ENCODE measurements at places on chromosomes 13 and 19.

DNA sequence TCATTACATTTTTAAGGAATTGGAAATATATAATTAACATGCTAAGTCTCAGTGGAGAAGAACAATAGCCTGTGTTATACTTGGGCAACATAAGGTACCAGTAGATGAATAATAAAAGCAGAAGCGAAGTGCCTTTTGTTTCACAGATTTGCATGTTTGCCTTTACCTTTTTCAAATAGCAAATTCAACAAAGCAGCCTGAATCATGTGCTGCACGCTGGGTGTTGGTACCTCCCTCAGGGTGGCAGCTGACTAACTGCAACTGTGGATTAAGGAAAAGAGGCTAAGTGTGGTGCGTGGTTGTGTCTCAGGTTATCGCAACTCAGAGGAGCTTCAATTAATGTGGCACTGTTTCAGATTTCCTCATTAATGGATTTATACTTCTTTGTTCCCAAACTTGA lies 189.0 kb downstream of the LMO7 start:
- DNase-seq, result no peak

- DNase-seq, result no peak
Measured at GRCh38 chr13:98885600-98885999, 92.3 kb downstream of the DOCK9 start.

DNA sequence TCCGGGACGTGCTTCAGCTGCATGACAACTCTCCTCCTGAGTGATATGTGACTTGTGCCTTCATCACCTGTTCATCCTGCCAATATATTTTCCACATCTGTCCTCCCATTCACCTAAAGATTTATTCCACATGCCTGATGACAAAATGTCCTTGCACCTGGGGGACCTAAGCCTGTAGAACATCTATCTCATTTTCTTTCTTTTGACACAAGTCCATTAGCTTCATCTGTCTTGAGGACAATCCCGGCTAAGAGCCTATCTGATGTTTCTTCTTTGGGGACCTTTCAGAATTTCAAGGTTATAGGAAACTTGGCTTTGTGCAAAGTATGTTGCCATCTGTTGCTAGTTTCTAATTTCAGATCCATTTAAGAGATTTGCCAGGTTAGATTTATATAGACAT lies 41.1 kb downstream of the ITGBL1 start:
- DNase-seq, result no peak

DNA sequence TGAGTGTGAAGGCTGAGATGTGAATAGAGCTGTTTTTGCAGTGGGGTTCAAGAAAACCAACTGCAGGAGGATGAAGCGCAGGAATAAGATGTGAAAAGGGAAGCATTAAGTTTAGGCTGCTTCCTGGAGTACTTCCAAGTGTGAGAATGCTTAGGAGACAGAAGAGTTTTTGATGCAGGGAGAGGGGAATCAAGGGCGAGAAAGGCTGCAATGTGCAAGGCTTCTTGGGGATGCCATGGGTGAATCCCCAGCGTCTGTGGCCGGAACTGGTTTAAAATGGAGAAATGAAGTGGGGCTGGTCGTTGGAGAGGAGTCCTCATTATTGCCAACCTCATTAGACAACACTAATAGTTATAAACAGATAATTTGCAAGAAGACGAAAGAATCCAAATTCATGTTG lies 764.9 kb downstream of the LIG4 start:
- DNase-seq, result no peak

DNA sequence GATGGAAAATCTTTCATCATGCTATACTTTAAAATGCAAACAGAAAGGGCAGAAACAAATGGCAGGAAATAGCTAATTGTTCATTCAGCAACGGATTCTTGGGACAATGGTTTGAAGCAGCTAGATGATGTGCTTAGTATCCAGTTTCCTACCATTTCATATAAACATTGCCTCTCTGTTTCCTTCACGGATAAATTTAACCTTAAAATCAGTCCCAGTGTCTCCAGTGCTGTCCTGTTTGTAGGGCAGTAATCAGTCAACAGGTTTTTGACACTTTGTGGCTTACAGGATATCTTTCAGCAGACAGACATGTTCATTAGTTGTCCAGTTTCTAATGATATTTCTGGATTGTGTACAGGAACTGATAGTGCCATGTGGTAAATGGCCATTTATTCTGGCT lies 24.7 kb upstream of the RB1 start:
- DNase-seq, result no peak

- DNase-seq, result no peak
Measured at GRCh38 chr13:111005364-111005763, 90.5 kb upstream of the ANKRD10 start.

Measured in thoracic aorta (tissue), 2 donors.